ENCODE measurements at places on chromosomes 3 and 15.

DNA sequence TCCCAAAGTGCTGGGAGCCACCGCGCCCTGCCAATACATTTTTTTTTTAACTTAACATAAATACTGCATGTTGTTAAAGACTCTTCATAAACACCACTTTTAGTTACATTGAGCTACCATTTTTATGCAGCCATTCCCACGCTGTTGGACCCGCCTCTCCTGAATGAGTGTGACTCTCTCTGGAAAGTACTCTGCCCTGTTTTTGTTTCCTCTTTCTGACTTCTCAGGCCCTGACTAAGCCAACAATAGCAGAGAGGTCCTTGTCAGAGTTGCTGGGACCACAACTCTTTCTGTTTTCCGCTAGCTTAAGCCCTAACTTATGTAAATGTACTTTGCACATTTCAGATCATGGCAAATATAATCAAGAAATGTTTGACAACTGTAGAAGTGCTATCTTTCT is 35.2 kb downstream of the PARP15 start:
- peaks cover 3% of the 10 kb centered on the region for H3K4me1 ChIP-seq
- H3K4me3 ChIP-seq = no peak overlapping the region
- H3K27me3 ChIP-seq = no peaks in the 10 kb centered on the region

DNA sequence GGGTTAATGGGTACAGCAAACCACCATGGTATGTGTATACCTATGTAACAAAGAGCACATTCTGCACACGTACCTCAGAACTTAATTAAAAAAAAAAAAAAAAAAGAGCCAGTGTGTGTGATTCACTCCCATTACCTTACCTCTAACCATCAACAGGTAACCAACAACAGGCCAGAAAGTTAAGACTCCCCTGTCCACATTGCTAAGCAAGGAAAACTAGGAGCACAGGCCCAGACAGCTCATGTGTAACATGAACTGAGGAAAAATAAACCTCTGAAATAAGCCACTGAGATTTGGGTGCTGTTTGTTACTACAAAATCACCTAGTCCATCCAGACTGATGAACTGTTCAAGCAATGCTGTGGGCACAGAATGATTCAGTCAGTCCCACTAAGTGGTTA is 6.0 kb downstream of the KATNBL1 start:
- H3K4me1 ChIP-seq = peaks cover 6% of the 10 kb centered on the region
- H3K36me3 ChIP-seq = no peaks in the 10 kb centered on the region
- DNase-seq = no peak

GRCh38 chr3:138418601-138419206 is 15.7 kb upstream of the ESYT3 start:
- no peak overlapping the region for H3K27ac ChIP-seq
- H3K36me3 ChIP-seq = no peaks in the 10 kb centered on the region
- DNase-seq = no peak
- peaks cover 4% of the 10 kb centered on the region for H3K4me1 ChIP-seq
- peaks cover 28% of the 10 kb centered on the region for H3K27me3 ChIP-seq

GRCh38 chr15:57795261-57795660 is 88.7 kb downstream of the POLR2M start:
- no peaks in the 10 kb centered on the region for H3K36me3 ChIP-seq
- peaks cover 9% of the 10 kb centered on the region for H3K27me3 ChIP-seq

GRCh38 chr3:153414982-153415381 is 253.0 kb downstream of the RAP2B start:
- DNase-seq = no peak
- no peak overlapping the region for H3K4me3 ChIP-seq
- peaks cover 3% of the 10 kb centered on the region for H3K4me1 ChIP-seq
- H3K27me3 ChIP-seq = no peaks in the 10 kb centered on the region
- no peaks in the 10 kb centered on the region for H3K36me3 ChIP-seq
- no peak overlapping the region for H3K27ac ChIP-seq

- DNase-seq = no peak
- H3K36me3 ChIP-seq = no peaks in the 10 kb centered on the region
- H3K4me3 ChIP-seq = no peak overlapping the region
Observed at GRCh38 chr3:80227216-80227615, 459.4 kb upstream of the ROBO1 start.

- no peaks in the 10 kb centered on the region for H3K4me1 ChIP-seq
- no peak overlapping the region for H3K27ac ChIP-seq
- no peak overlapping the region for H3K4me3 ChIP-seq
- DNase-seq = no peak
Observed at GRCh38 chr15:29125382-29126207, 144.0 kb downstream of the NSMCE3 start.

Measured in T-cell (primary cell).